ENCODE measurements at places on chromosomes 13 and 19. TPM values are rescaled to one million over a fixed set of nuclear protein-coding genes. Genes with fewer than 3 reads are reported as not detected.

Gene CTXN1
- 1.4 TPM for total RNA-seq

DNA sequence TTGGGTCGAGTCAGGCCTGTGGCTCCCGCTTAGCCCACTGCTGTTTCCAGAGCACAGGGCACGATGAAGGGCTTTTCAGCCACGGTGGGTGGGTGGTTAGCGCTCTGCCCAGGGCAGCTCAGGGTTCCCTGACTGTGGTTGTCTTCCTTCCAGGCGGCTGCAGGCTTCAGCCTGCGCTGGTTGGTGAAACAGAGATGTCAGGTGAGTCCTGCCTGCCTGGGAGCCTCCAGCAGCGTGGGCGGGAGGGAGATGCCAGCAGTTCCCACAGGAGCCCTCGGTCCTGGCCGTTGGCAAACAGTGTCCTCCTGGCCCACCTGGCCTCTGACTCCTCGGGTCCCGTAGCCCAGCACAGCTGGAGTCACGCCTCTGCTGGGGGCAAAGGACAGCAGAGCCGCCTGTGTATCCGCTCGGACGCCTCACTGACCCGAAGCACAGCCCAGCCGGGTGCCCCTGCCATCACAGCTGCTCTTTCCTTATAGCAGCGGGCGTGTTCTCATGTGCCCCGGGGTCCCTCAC, 9.7 kb downstream of the ADAT3 start:
- DNase-seq: no peak

Gene SLC25A41
- 0.49 TPM for total RNA-seq

- DNase-seq: no peak
Observed at GRCh38 chr19:2619076-2619475, 83.4 kb downstream of the GNG7 start.

- no peak for DNase-seq
Observed at GRCh38 chr19:30669329-30670010, 297.3 kb downstream of the ZNF536 start.

DNA sequence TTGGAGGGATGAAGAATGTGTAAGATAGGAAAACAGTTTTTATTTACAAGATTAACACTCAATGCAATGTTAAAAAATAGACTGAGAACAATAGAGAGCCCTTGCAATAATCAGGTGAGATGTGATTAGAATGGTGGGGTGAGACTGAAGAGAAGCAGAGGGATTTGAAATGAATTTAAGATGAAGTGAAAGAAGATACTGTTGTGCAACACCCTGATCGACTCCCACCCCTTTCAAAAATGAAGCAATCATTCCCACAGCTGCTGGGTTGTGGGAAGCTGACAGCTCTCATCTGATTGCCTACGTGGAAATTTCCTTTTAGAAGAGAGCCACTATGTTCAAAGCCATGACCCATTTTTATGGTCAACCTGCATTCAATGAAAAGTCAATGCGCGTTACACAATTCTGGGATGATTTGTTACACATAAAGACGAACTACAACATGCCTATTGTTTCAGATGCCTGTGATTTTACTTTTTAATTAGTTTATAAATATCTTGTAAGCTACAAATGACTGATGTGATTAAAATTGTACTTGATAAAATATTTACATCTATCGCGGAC, 1374.8 kb downstream of the PCDH9 start:
- no peak for DNase-seq

DNA sequence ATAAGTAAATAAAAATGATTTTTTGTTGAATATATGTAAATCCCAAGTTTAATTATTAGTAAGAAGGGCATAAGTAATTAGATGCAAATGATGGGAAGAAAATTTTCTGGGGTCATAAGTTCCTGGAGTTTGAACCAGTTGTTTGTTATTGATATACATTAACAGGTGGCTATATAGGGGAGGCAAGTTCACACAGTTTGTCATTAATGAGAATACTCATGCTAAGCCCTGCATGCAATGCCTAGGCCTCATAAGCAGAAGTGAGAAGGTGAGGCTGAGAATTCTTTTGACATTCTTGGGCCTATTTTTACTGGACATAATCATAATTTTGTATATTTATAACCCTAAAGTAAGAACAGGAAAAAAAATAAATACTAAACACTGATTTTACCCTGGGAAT, 1210.7 kb upstream of the PCDH9 start:
- DNase-seq: no peak

DNA sequence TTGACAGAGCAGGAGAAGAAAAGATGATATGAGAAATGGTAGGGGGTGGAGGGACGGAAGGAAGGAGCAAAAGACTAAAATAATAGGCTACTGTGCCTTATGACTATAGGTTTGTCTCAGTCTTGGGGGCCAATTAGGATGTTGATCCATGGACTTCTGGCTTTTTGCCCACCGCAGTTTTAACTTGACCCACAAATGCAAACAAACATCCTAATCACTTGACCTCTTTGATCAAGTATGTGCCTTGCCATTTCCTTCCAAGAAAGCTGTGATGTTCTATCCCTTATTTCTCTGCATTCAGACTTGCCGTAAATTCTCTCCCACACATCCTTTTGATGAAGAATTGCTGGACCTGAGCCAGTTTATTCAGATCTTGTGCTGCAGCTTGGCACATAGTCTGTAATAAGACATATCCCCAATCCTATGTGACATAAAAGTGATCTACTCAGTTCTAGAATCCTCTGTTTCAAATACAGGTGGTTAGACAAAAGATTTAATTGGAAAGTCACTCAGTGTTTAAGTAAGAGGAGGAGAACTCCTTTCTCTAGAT, 62.8 kb downstream of the TPT1 start:
- no peak for DNase-seq

DNA sequence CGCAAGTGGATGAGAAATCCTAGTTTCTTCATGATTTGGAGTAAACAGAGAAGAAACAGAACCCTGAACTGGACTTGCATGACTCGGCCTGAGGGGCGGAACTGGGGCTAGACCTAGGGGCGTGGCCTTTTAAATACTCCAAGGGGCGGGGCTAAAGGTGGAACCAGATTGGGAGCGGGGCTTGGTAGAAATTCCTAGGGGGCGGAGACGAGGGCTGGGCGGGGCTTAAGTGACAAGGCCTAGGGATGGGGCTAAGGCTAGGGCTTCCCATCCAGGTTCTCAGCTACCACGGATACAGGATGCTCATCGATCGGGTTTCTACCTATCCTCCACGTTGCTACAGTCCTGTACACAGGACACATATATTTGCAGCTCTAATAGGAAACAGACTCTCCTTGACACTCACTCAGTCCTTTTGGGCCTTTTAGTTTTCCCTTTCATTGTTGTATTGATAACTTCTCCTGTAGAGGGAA, 372 bp upstream of the ZNF699 start:
- DNase-seq: peak; percentile 92

- DNase-seq: no peak
Observed at GRCh38 chr19:2315121-2315817, 7.3 kb upstream of the LINGO3 start.

Gene DLEU7
- 0.10 TPM for total RNA-seq

DNA sequence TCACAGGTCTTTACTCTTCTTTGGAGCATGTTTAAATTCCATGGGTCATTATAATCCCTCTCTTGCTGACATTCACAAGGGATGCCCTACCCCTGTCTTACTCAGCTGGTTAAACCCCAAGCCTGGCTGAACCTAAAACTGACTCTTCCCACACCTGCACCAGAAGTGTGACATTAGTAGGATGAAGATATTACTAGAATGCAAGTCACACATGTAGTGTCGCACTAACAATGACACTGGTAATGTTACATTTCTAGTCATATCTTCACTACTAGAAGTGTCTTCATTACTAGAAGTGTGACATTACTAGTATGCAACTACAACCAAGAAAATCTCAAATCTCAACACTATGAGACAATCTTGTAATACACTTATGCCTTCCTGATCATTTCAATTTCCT, 14.2 kb downstream of the ZAR1L start:
- no peak for DNase-seq

Gene KIR2DL1
- total RNA-seq: not detected

DNA sequence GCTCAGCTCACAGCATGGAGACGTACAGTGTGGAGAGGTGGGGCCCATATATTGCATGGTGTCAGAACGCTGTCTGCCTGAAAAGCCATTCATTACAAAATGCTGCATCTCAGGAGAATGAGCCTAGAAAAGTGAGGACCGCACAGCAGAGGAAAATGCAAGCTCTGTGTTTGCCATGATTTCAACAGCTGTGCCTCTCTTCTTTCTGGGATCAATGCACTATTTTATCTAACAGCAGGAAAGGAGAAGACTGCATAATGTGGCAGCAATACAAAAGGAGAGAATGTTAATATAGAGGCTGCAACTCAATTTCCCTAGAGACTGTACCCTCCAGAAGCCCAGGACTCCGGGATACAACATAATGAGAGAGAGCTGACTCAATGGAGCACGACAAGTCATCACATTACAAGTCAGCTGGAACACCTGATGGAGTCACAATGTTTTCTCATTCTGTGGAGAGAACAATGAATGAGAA, 368.0 kb downstream of the FGF14 start:
- no peak for DNase-seq

GRCh38 chr13:93558637-93559036, 332.0 kb downstream of the GPC6 start:
- DNase-seq: no peak

- no peak for DNase-seq
Observed at GRCh38 chr13:49210669-49211068, 9.5 kb upstream of the MLNR start.

GRCh38 chr13:77349365-77349764, 22.5 kb upstream of the MYCBP2 start:
- DNase-seq: no peak

- DNase-seq: peak; percentile 50
Observed at GRCh38 chr13:26985285-26985878, 186.2 kb downstream of the USP12 start.

DNA sequence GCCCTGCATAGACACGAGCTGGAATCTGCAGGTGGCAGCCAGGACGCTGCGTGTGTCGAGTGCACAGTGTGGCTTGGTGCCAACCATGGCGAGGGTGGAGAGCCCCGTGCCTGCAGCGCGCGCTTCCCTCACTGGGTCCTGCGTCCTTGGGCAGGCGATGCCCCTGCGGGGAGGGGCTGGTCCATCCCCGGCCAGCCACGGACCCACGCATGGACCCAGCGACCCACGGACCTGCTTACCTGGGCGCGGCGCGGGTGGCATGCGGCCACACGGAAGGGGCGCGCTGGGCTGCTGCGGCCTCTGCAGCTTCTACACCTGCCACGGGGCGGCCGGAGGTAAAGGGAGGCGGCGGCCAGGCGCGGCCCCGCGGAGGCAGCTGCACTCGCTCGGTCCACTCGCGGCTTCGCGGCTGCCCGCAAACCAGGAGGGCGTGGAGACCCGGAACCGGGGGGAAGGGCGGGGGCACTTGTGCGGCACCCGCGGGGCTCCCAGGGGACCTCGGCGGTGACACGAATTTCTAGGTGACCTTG, 569 bp upstream of the MCF2L start:
- no peak for DNase-seq

Gene DPY19L3
- total RNA-seq: 29.9 TPM

Gene C19orf85
- total RNA-seq: not detected

DNA sequence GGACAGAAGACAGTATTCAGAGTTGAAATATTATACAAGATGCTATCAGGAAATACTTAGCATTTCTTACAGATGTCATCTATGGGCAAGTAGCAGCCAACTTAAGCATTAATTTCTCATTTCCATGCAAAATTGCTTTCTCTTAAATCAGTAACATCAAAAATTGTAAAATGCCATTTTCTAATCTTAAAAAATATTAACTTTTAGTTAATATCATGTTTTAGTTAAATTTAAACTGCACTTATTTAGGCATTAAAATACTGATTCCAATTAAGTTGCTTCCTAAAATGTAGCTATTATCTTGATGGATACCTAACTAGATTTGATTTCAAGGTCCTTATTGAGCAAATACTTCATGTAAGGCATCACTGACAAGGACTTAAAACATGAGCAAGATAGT, 27.8 kb downstream of the METTL21C start:
- no peak for DNase-seq

Gene NKPD1
- total RNA-seq: 4.2 TPM
